ENCODE measurements at places on chromosomes 1 and 21. TPM values are rescaled to one million over a fixed set of nuclear protein-coding genes. Genes with fewer than 3 reads are reported as not detected.

GRCh38 chr21:33402001-33402979 lies 923 bp upstream of the IFNGR2 start:
- no peaks in the 10 kb centered on the region for H3K4me1 ChIP-seq
- peak overlapping the region; percentile 82 for H3K4me3 ChIP-seq
- H3K36me3 ChIP-seq, result no peaks in the 10 kb centered on the region

DNA sequence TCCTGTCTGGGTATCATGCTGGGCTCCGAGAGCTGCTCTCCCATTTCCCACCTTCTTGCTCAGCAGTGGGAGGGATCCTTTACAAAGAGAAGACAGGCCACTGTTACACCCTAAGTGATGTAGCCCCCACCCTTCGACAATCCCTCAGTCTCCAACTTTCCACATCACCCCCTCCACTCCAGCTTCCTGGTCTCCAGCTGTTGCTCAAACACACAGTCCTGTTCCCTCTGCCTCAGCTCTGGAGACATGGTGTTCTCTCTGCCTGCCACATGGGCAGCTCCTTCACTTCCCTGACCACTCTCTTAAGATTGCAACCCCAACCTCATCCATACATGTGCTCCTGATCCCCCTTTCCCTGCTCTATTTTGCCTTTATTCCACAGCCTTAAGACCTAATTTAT lies 37.7 kb downstream of the SLC30A1 start:
- no peak for DNase-seq
- H3K27me3 ChIP-seq, result no peaks in the 10 kb centered on the region
- H3K36me3 ChIP-seq, result no peaks in the 10 kb centered on the region

- no peak overlapping the region for H3K4me3 ChIP-seq
- no peak for DNase-seq
- no peak overlapping the region for H3K27ac ChIP-seq
- H3K4me1 ChIP-seq, result no peaks in the 10 kb centered on the region
Observed at GRCh38 chr1:14842361-14842760, 243.9 kb downstream of the KAZN start.

DNA sequence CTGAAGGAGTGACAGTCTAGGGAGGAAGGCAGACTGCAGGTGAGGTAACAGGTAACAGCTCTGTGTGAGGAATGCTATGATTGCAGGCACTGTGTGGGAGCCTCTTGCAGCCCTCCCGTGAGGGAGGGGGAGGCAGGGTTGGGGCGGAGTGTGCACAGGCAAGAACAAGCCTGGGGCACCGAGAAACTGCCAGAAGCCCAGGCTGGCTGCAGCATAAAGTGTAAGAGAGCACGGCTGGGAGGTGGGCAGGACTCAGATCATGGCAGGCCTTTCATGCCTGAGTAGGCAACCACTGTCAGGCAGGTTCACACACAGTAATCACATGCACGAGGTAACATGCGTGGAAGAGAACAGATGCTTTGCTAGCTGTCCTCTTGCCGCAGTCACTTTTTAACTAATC lies 11.3 kb upstream of the RHEX start:
- H3K36me3 ChIP-seq, result no peaks in the 10 kb centered on the region
- H3K4me1 ChIP-seq, result peaks cover 29% of the 10 kb centered on the region
- no peak overlapping the region for H3K4me3 ChIP-seq
- peak; percentile 16 for DNase-seq
- H3K27me3 ChIP-seq, result no peaks in the 10 kb centered on the region
- no peak overlapping the region for H3K27ac ChIP-seq

- no peak overlapping the region for H3K27ac ChIP-seq
- no peak overlapping the region for H3K4me3 ChIP-seq
- peak; percentile 25 for DNase-seq
- H3K36me3 ChIP-seq, result no peaks in the 10 kb centered on the region
Observed at GRCh38 chr1:78919150-78919549, 87.4 kb downstream of the ADGRL4 start.

DNA sequence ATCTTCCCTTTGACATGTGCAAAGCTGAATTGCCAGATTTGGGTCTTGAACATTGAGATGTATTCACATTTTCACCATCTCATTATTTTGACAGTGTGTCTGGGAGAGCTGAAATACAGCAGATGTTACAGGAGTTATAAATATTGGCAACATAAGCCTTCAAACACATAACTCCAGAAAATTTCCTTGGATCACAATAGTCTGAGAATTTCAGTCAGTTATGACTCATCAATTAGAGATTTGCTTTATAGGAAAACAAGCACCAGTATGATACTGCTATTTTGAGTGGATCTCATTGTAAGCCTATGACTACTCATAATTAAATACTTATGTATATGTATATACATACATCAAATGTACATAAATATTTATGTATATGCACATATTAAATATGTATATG lies 1171.8 kb downstream of the AMY1C start:
- DNase-seq, result no peak
- H3K27me3 ChIP-seq, result no peaks in the 10 kb centered on the region
- no peak overlapping the region for H3K27ac ChIP-seq
- no peak overlapping the region for H3K4me3 ChIP-seq

GRCh38 chr21:43585924-43586413 lies 73.3 kb downstream of the HSF2BP start:
- no peaks in the 10 kb centered on the region for H3K27me3 ChIP-seq
- no peak overlapping the region for H3K4me3 ChIP-seq
- no peak overlapping the region for H3K27ac ChIP-seq

DNA sequence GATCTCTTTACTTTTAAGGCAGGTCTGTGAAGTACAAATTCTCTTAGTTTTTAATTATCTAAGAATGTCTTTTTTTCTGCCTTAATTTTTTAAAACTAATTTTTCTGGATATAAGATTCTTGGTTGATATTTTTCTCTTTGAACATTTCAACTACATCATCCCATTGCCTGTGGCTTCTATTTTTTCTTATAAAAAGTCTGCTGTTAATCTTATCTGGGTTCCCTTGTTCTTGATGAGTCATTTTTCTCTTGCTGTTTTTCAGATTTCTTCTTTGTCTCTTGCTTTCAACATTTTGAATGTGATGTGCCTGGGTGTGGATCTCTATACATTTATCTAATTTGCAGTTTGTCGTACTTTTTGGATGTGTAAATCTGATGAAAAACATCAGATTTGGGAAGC lies 525.2 kb upstream of the PBX1 start:
- H3K27me3 ChIP-seq, result no peaks in the 10 kb centered on the region
- no peak overlapping the region for H3K4me3 ChIP-seq
- H3K36me3 ChIP-seq, result no peaks in the 10 kb centered on the region
- H3K27ac ChIP-seq, result no peak overlapping the region
- H3K4me1 ChIP-seq, result no peaks in the 10 kb centered on the region

DNA sequence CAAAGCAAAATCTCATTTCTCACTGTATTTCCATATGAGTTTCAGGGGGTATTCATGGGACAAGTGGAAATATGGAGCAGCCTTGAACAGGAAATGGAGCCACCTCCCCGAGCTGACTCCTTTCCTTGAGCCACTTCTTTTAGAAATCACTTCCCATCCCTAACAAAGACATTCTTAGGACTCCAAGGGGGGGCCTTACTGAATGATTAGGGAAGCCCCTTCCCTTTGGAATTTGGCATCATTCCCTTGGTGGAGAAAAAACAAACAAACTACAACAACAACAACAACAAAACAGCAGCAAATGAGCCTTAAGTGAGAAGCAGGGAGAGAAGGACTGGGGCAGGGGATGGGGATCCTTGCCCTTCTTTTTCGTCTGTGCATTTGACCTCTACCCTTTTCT lies 278.3 kb downstream of the ZNF648 start:
- peaks cover 13% of the 10 kb centered on the region for H3K4me1 ChIP-seq
- no peaks in the 10 kb centered on the region for H3K36me3 ChIP-seq
- no peak overlapping the region for H3K27ac ChIP-seq
- no peak overlapping the region for H3K4me3 ChIP-seq
- DNase-seq, result peak; percentile 62

DNA sequence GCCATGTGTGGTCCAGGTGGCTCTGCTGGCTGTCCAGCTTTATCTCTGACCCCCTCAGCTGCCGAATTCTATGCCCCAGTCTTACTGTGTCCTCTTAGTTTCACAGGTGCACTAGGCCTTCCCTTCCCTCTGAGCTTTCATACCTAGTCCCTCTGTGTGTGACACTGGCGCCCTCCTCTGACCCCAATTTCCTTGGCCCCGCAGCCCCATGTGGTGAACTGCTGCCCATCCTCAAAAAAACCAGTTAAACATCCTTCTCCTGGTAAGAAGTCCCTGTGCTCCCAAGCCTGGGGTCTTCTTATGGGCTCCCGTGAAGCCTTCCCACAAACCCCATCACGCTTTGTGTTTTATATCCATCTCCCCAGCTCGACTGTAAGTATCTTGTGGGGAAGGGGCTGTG lies 93.9 kb upstream of the TSPAN2 start:
- no peaks in the 10 kb centered on the region for H3K36me3 ChIP-seq
- H3K4me3 ChIP-seq, result no peak overlapping the region
- H3K4me1 ChIP-seq, result no peaks in the 10 kb centered on the region
- H3K27me3 ChIP-seq, result no peaks in the 10 kb centered on the region

CERS2 gene
- total RNA-seq, result 104 TPM

PALMD gene
- not detected for total RNA-seq

KRTAP11-1 gene
- total RNA-seq, result not detected

TMEM200B gene
- total RNA-seq, result 0.56 TPM
